Esophagus squamous epithelium (tissue), 5 donors: ENCODE measurements at places on chromosomes 12 and 14.

- DNase-seq = no peak
Measured at GRCh38 chr12:30111719-30112118, 328.0 kb upstream of the TMTC1 start.

DNA sequence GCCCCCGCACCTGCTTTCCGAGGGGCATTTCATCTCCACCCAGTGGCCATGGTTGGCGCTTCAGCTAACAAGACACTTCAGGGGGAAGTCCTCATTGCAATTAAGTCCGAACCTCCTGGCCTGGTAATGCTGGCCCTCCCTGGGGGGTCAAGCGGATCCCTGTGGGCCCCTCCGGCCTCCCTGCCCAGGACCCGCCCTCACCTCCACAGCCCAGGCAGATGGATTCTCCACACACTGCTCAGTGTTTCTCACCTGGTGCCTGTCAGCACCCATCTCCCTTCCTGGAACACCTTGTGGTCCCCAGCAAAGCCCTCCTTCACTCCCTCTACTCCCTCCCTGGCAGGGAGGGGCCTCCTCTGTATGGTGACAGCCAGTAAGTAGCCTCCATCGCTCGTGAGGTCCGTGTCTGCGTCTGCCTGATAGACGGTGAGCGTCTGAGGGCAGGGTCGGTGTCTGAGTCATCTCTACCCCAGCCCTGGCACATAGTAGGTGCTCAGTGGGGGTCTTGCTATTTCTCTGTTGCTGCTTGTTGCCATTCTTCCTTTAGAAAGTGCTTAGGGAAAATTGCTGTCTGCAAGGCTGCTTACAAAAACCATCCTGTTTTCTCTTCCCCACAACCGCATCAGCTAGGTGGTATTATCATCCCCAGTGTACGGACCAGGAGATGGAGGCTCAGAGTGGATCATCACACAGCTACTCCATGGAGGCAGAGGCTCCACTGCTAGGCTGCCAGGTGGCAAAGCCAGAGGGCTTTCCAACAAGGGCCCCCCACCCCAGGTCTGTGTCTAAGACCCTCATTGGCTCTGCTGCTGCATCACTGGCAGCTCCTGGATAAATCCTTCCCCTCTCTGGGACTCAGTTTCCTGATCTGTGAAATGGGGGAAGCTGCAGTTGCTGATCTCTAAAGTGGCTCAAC, 39.7 kb upstream of the EML1 start:
- no peak for DNase-seq

DNA sequence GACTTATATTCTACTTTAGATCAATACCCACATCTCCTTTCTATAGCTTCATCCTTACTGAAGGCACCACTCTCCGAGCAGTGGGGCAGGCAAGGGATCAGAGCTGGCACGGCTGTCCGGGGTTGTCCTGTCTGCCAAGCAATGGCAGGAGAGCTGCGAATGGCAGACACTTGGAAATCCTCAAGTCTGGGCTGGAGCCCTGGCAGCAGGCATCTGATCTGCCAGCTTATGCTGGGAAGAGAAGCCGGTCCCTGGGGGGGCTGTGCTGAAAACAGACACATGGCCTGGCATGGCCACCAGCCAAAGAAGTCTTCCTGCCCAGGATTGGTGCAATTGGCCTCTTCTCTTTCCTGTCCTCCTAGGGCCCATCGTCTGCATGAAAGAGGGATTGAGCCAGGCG, 280.2 kb upstream of the PWP1 start:
- no peak for DNase-seq

DNA sequence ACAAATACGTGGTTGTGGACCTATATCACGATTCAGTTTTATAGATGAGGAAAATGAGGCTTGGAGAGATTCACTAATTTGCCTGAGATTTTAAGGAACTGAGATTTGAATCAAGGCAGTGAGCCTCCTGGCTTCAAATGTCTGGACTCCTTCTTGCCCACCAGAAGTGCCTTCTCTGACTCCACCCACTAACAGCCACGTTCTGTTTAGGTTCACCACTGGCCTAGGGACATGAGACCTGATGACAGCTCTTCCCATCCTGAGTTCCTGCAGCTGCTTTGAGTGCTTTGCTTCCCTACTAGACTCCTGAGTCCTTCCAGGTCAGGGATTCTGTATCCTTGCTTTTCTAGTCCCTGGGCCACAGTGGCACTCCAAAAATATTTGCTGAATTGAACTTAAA, 57.1 kb downstream of the PLBD1 start:
- no peak for DNase-seq

DNA sequence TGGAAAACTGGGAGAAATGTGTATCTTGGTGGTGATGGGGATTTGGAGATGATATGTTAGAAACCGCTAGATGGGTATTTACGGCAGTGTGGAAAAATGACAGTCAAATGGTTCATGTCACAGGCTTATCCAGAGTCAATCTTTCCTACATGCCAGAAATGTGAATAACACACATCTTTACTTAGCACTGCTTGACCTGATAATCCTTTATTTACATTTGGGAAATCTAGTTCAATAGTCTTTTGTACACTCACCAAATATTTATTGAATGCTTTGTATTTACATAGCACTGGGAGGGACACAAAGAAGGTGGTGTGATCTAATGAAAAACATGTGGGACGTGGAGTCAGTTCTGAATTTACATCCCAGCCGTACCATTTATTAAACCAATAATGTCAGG, 208.2 kb downstream of the DIO2 start:
- DNase-seq = no peak

DNA sequence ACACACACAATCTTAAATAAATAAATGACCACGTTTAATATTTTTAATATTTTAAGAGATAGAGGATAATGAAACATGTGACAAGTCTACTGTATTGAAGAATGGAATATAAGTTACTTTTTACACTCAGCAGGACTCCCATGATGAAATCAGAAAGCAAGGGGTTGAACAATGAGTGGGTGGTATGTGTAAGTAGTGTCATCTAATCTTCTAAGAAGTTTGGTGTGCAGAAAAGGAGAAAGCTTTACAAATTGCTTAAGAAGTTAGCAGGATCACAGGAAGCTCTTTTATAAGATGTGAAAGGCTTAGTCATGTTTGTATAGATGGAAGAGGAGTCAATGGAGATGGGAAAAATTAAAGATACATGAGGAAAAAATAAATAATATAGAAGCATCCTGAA, 47.8 kb downstream of the SLC15A5 start:
- no peak for DNase-seq
